Fibroblast of skin of left quadriceps (primary cell): ENCODE measurements at places on chromosomes 7 and 10.

GRCh38 chr10:34781711-34782110 lies 33.4 kb downstream of the PARD3 start:
- no peak for DNase-seq

- no peak for DNase-seq
Measured at GRCh38 chr10:131431978-131432690, 120.6 kb upstream of the TCERG1L start.

- no peak for DNase-seq
Measured at GRCh38 chr10:102870221-102870620, 951 bp downstream of the AS3MT start.

DNA sequence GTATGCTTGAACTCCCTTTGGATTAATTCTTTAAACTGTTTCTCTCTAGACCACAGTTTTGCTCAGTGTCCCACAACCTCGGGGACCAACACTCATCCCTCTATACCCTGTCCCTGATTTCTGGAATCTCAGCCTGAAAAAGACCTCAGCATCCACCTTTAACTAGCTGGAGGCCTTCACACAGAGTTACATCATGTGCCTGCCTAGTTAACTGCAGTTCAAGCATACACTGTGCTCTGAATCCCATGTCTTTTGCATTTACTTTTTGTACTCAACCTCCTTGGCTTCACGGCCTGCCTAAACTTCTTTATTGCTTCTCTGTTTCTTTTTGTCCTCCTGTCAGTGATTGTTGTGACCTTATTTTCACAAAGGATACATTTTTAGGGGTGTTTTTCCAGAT lies 66.7 kb downstream of the PRKG1 start:
- DNase-seq = no peak

GRCh38 chr7:158264881-158265742 lies 322.5 kb downstream of the PTPRN2 start:
- no peak for DNase-seq

DNA sequence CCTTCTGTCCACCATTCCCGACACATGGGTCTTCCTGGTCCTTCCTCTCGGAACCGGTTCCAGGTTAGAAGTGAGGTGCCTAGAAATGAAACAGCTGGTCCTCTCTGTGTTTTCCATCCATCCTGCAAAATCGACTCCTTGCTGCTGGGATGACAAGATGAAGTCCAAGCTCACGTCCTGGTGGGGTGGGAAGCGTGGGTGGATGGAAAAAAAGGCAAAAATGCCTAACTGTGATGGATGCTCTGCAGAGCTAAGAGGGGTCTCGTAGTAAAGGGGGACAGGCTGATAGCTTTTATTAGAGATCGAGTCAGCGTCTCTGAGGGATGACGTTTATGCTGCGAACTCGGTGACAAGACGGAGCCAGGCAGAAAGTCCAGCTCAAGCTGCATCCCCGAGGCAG lies 14.1 kb downstream of the CALML5 start:
- no peak for DNase-seq

DNA sequence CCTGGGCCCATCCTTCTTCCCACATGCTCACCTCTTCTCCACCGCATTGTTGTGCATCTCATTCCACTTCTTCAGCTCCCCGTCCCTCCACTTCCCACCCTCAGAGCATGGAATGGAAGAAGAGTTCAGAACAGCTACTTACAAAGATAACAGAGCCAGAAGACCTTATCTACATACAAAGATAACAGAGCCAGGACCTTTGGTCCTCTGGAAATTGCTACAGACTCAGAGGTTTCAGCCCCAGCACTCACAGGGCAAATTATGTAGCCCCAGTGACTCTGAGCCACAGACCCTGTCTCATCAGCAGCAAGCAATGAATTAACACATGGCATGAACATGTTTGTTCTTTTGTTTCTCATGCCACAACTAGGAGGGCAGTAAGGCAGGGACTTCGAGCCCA lies 28.7 kb upstream of the SLC29A3 start:
- no peak for DNase-seq

- DNase-seq = no peak
Measured at GRCh38 chr10:78904196-78904595, 164.6 kb upstream of the ZMIZ1 start.

GRCh38 chr7:100863406-100863950 lies 3.7 kb upstream of the TRIP6 start:
- no peak for DNase-seq

GRCh38 chr7:28225576-28225975 lies 45.0 kb upstream of the JAZF1 start:
- no peak for DNase-seq

DNA sequence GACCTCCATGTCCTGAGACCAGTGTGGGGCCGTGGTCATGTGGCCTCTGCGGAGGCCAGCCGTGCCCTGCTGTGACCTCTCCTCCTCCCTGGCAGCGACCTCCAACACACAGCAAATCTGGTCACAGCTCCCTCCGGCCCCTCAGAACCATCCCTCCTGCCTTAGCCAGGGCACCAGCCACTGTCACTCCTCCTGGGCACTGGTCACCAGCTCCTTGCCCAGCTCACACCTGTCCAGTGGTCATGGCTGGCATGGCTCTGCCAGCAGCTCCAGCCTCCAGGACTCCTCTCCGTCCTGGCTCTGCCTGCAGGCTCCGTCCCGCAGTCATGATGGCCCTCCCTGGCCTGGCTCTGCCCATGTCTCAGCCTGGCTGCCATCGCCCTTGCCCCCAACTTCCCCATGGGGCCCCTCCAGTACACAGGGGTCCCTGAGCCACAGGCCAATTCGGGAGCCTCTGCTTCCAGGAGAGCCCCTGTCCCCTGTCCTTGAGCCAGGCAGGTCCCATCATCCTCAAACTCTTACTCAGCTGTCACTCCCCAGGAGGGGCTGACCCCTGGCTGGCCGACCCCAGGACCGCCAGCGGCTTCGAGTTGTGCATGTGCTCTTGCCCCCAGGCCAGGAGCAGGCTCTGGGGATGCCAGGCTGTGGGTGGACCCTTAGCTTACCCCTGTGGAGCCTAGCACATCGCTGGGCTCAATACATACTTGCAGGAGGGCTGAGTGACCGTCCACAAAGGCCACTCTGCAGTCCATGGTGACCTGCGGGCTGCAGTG lies 92.5 kb downstream of the TCERG1L start:
- DNase-seq = no peak

GRCh38 chr10:43036481-43037428 lies 40.1 kb upstream of the RET start:
- no peak for DNase-seq

DNA sequence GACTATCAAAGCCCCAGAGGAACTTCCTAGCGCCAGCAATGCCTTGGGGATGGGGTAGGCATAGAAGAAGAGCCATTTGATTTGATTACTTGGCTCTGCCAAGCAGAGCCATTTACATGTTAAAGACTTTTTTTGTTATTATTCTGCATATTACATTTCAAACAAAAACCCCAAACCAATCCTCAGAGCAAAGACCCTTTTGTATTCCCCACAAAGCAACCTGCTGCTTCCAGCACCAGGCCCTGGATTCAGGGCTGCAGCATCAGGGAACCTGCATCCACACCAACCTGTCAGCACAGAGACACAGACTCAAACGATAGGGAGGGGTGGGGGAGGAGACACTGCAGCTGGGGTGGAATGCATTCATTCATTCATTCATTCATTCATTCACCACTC lies 73.2 kb downstream of the GRID1 start:
- DNase-seq = no peak

DNA sequence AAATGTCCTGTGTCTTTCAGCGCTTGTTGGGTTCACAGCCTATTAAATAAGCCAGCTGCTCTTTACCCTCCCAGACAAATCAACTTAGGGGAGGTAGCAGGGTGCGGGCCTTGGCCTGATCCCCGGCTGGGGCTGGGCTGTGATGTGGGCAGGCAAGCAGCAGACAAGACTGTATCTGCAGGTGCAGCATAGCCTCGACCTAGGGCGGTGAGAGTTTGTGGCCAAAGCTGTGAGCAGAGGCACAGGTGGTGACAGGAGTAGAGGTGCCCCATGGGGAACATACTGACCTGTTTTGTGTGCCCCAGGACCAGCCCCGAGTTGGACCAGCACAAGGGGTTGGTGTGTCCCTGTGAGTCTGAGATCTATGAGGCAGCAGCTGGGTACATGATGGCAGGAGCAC lies 885.4 kb downstream of the ZNF37A start:
- no peak for DNase-seq

DNA sequence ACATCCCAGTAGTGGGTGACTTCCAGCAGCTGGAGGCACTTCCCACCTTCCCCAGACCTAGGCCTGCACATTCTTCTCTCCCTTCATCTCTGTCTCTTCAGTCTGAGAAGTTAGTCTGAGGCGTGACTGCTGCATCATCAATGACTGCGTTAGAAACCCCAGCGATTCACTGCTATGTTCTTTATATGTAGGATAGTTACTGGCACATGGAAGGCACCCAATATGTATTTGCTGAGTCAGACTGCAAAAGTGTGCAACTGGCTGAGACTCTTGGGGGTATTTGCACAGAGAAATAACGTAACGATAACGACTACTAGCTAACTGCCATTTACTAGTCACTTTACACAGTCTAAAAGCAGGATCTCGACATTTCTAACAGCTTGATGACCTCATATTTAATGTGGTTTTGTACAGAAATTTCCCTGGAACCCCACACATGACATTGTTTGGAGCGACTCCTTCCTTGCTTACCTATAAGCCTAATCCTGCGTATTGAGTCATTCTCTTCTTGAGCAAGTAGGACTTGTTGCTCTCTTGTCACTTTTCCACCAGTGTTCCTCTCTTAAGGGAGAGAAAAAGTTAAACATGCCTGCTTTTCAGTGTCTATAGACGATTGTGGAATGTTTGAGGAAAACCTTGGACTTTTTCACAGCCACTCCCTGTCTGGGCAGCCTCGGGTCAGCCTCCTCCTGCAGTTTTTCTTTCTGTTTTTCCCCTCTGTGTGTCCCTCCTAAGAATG lies 45.5 kb downstream of the THNSL1 start:
- no peak for DNase-seq

DNA sequence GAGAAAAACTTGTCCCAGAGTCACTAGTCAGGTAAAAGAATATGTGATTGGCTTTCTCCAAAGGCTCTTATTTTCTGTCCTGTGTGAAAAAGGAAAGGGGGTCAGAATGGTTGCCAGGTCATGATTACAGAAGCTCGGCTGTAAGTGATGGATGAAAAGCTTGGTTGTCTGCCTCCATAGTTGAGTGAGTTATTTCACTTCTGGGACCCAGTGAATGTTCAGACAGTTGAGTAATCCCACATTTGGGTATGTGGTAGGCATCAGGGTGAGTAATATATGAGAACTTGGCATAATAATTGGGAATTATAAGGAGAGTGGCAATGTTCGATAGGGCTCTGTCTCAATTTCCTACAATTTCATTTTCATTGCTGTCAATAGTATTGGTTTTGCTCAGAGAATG lies 72.5 kb downstream of the BBS9 start:
- DNase-seq = no peak

DNA sequence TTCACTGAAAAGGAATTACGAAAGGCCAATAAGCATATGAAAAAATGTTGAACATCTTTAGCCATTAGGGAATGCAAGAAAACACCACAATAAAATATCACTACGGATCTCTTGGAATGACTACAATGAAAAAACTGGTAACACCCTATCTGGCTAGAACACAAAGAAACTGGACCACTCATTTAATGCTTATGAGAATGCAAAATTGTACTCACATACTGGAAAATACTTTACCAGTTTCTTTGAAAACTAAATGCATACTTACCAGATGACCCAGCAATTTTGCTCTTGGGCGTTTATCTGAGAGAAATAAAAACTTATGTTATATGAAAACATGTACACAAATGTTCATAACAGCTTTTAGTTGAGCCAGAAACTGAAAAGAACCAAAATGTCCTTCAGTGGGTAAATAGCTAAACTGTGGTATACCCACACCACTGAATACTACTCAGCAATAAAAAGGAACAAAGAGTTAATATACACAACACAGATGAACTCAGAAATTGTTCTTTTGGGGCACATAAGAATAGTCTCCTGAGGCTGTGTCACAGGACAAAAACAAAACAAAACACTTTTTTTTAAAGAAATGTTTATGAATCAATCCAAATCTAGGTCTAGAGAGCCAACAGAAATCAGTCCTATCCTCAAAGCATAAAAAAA lies 23.5 kb downstream of the CNOT4 start:
- no peak for DNase-seq

DNA sequence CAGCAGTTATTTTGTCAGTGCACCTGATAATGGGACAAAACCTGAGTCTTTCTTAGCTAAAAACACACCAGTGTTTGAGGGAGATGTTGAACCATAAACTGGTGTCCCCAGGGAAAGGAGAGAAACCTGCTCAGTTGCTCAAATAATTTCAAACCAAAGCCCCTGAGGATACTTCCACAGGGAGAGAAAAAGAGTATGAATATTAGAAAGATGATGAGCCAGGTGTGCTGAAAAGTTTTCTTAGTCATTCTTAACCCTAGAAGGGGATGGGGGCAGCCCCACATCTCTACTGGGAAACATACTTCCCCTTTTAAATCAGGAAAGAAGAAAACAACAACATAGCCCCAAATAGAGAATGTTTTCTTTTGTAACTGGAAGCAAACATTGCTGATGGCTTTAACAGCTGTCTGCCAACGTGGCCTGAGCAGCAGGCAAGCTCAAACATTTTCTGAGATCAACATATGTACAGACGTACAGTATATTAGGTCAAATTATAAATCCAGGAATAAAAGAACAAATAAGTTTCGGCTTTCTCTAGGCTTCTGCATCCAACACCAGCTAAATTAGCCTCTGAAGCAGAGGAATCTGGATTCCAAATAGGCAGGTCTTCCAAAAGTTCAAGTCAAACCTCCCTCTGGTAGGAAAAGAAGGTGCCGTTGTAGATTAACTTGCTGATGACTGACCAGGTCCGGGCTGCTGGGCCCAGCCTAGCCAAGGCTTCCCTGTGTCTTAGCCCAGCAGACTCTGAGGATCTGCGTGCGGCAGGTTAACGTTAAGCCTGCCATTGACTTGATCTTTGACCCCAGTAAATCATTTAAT lies 30.5 kb upstream of the FBXW4 start:
- no peak for DNase-seq

- no peak for DNase-seq
Measured at GRCh38 chr7:71829515-71829914, 582.6 kb downstream of the CALN1 start.

- no peak for DNase-seq
Measured at GRCh38 chr7:129769866-129770808, 158.6 kb downstream of the NRF1 start.

DNA sequence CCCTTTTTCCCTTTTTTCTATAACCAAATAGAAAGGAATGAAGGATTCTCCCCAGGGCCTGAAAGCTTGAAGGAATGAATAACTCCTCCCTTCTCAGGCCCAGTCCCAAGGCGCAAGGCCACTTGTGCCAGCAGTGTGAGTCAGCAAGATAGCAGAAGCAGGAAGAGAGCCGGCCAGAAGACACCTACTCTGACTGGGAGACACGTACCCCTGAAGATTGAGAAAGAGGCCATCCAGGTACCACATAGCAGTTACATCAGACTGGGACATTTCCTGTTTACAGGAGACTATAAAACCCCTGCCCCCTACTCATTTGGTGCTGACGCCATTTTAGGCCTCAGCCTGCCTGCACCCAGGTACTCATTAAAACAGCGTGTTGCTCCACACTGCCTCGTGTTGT lies 65.5 kb downstream of the LRRC17 start:
- DNase-seq = no peak
